ENCODE measurements at places on chromosomes 4 and X. TPM values are rescaled to one million over a fixed set of nuclear protein-coding genes. Genes with fewer than 3 reads are reported as not detected.

DNA sequence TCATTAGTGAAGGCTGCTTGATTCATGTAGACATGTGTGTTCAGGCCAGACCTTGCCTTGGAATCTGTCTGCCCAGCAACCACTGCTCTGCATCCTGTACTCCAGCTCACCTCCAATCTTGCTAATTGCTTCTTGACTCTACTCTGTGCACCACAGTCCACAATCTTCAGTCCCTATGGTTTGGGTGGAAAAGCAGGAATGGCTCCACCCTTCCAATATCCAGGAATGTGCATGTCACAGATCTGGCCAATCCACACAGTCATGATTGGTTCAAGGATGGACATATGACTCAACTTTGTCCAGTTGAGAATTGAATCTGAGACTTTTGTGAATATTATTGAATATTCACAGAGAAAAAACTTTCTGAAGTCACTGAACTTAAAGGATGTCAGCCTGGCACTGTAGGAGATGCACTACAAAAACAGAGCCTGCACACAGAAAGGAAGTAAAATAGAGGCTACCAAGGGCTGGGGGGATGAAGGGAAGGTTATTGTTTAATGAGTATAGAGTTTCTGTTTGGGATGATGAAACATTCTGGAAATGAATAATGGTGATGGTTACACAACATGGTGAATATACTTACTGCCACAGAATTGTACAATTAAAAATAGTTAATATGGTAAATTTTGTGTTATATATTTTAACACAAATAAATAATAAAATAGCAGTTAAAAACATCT is 161.3 kb upstream of the USP38 start:
- no peak overlapping the region for H3K4me3 ChIP-seq
- no peaks in the 10 kb centered on the region for H3K36me3 ChIP-seq
- DNase-seq: no peak

GRCh38 chrX:101745046-101745445 is 85.4 kb upstream of the ARMCX2 start:
- H3K4me3 ChIP-seq: no peak overlapping the region
- H3K27ac ChIP-seq: no peak overlapping the region
- H3K4me1 ChIP-seq: no peaks in the 10 kb centered on the region
- no peaks in the 10 kb centered on the region for H3K36me3 ChIP-seq
- DNase-seq: no peak
- H3K27me3 ChIP-seq: peaks cover 49% of the 10 kb centered on the region

DNA sequence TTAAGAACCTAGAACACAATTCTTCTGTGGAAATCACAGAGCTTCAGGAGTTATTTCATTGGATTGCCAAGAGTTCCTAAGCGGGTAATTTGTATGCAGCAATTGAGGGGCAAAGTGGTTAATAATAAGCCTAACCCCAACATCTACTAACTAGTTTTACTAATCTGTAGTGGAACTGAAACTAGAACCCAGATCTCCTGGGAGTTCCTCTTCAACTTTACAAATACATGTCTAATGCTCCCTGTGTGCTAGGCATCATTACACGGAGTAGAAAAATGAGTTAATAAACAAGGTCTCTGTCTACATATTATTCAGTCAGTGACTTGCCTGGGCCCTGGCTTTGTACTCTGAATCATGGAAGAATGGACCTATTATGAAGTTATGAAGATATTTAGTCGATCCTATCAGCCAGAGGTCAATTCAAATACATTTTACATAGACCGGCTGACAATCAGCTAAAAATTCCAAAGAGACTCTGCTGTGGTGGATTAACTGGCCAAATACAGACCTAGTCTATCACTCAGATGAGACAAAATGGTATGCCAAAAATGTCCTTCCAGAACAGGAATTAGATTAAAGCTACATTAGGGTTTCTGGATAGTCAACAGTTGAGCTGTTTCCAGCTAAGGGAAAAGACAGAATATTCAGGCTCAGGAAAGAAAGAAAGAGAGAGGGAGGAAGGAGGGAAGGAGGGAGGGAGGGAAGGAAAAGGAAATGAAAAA is 326.0 kb downstream of the FBXW7 start:
- no peak overlapping the region for H3K4me3 ChIP-seq
- no peaks in the 10 kb centered on the region for H3K36me3 ChIP-seq
- H3K27me3 ChIP-seq: no peaks in the 10 kb centered on the region
- no peak overlapping the region for H3K27ac ChIP-seq

GRCh38 chrX:119156241-119156640 is 28.6 kb upstream of the KIAA1210 start:
- H3K27me3 ChIP-seq: no peaks in the 10 kb centered on the region
- no peak overlapping the region for H3K4me3 ChIP-seq
- no peaks in the 10 kb centered on the region for H3K36me3 ChIP-seq
- no peak for DNase-seq
- H3K4me1 ChIP-seq: no peaks in the 10 kb centered on the region
- H3K27ac ChIP-seq: no peak overlapping the region

DNA sequence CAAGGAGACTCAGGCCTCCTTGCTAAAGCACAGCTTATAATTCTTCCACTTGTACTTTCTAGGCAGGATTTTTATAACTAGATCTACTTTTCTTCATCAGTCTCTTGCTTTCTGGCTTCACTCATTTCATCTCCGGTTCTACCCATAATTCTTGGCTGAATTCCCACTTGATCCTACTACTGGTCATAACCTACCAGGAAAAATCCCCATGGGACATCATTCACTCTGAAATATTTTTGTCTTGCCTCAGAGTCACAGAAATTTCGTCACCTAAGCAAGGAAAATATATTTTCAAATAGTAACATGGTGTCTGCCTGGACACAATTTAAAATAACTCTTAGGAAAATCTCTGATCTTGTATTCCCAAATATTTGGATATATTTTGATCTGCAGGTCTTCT is 122.3 kb downstream of the TEX13A start:
- no peaks in the 10 kb centered on the region for H3K36me3 ChIP-seq
- no peak overlapping the region for H3K4me3 ChIP-seq
- no peaks in the 10 kb centered on the region for H3K4me1 ChIP-seq
- no peak for DNase-seq
- no peak overlapping the region for H3K27ac ChIP-seq

The TMEM144 gene
- total RNA-seq: 14.7 TPM

The PDZD4 gene
- 0.80 TPM for total RNA-seq

The ADGRG4 gene
- 0.16 TPM for total RNA-seq

The SSX3 gene
- total RNA-seq: not detected

DNA sequence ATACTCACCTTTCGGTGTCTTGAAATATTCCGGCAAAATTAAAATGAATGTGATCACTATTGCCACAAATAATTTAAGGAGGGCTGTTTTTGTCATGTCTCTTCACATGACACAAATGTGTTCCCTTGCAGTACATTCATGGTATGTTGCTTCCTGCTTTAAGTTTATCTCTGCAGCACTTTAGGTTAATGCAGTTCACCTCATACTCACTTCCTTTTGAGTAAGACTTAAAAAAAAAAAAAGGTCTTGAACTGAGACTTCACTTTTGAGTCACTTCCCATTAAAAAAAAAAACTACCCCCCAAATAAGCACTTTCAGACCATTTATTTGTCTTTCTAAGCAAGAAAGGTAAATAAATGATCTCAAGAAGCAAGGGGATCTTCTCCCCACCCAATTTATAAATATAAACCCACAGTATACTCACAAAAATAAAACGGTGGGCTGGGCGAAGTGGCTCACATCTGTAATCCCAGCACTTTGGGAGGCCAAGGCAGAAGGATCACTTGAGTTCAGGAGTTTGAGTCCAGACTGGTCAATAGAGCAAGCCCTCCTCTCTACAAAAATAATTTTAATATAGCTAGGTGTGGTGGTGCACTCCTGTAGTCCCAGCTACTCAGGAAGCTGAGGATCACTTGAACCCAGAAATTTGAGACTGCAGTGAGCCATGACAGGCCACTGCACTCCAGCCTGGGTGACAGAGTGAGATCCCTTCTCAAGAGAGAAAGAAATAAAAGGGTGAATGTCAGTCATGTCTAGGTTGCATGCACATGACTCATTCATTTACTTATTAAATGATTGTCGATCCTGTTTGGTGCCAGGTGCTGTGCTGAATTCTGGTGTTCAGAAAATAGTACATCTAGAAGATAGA is at the start of gene TMEM156:
TMEM156 (minus strand) TSS at position 192 of the 868 bp plus-strand sequence; CDS start at position 96, 96 bp downstream.
- no peak within 1 kb of the TSS for H3K27ac ChIP-seq
- H3K4me1 ChIP-seq: no peaks in the 10 kb centered on the region
- H3K4me3 ChIP-seq: no peak within 1 kb of the TSS
- no peak for DNase-seq
- no peaks in the 10 kb centered on the region for H3K36me3 ChIP-seq

GRCh38 chrX:149275836-149276235 is 229.3 kb downstream of the IDS start:
- H3K27me3 ChIP-seq: no peaks in the 10 kb centered on the region
- no peaks in the 10 kb centered on the region for H3K36me3 ChIP-seq
- H3K27ac ChIP-seq: no peak overlapping the region
- peak; percentile 27 for DNase-seq

DNA sequence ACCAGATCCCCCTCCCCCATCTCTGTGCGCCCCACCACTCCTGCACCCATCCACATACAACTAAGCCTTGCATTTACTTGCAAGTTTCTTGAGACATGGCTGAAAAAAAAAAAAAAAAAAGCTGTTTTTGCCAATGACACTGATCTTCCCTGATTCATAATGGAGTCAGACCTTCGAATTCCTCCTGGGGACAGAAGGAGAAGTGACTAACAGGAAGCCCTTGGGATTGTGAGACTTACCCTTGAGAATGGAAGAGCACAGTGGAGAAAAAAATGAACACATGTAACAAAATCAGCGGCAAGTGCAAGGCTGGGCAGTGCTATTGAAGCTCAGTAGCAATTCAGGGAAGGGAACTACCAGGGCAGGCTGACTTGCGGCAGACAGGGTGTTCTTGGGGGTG is 288.4 kb downstream of the BCOR start:
- no peaks in the 10 kb centered on the region for H3K4me1 ChIP-seq
- peak overlapping the region; percentile 60 for H3K27ac ChIP-seq
- no peak overlapping the region for H3K4me3 ChIP-seq
- no peaks in the 10 kb centered on the region for H3K36me3 ChIP-seq
- H3K27me3 ChIP-seq: peaks cover 60% of the 10 kb centered on the region

- peak overlapping the region; percentile 83 for H3K27ac ChIP-seq
- DNase-seq: no peak
- no peaks in the 10 kb centered on the region for H3K4me1 ChIP-seq
- peak overlapping the region; percentile 89 for H3K4me3 ChIP-seq
- peaks cover 94% of the 10 kb centered on the region for H3K27me3 ChIP-seq
- H3K36me3 ChIP-seq: no peaks in the 10 kb centered on the region
Measured at GRCh38 chrX:40096395-40097091, 1.2 kb downstream of the BCOR start.

DNA sequence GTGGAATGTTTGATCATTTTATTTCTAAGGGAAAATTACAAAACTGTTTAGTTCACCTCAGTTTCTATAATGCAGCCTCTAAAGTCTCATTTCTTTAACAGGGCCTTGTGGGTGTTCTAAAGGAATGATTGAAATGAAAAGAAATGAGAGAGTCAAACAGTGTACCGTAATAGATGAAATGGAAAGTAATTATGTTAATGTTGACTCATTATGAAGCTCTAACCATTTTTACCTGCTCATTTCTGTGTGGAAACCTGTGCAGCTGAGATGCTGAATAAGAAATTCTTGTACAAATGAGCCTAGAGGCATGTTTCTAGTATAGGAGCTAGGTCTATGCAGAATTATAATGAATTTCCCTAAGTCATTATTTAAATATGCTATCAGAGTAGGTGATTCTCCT is 45.2 kb upstream of the RPA4 start:
- H3K27ac ChIP-seq: no peak overlapping the region
- no peaks in the 10 kb centered on the region for H3K4me1 ChIP-seq
- H3K27me3 ChIP-seq: no peaks in the 10 kb centered on the region
- H3K4me3 ChIP-seq: no peak overlapping the region
- H3K36me3 ChIP-seq: no peaks in the 10 kb centered on the region

The TXK gene
- 3.4 TPM for total RNA-seq

GRCh38 chr4:186854256-186854655 is 130.6 kb upstream of the FAT1 start:
- H3K27me3 ChIP-seq: no peaks in the 10 kb centered on the region
- H3K4me1 ChIP-seq: no peaks in the 10 kb centered on the region
- H3K27ac ChIP-seq: no peak overlapping the region
- no peak overlapping the region for H3K4me3 ChIP-seq
- H3K36me3 ChIP-seq: no peaks in the 10 kb centered on the region

The FSTL5 gene
- not detected for total RNA-seq

The ERVMER34-1 gene
- not detected for total RNA-seq

The PLS3 gene
- 64.6 TPM for total RNA-seq

GRCh38 chrX:65127842-65128241 is 151.6 kb upstream of the ZC4H2 start:
- no peaks in the 10 kb centered on the region for H3K36me3 ChIP-seq
- H3K27ac ChIP-seq: no peak overlapping the region
- no peaks in the 10 kb centered on the region for H3K27me3 ChIP-seq
- no peaks in the 10 kb centered on the region for H3K4me1 ChIP-seq
- no peak for DNase-seq

DNA sequence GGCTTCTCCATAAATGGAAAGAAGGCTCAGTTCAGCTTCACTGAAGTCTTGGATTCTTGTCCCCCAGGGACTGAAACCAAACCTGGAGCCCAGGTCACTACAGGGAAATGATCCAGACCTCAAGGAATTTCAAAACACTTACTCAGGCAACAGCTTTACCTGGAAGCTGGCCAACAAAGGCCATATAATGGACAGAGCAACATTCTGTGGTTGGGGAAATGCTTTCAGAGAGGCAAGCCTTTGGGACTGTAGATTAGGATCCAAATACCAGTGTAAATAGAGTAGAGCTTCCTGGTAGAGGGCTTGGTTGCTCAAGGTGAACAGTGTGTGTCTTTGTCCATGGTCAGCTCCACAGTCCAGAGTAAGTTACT is 57.0 kb upstream of the PROM1 start:
- peaks cover 8% of the 10 kb centered on the region for H3K4me1 ChIP-seq
- no peaks in the 10 kb centered on the region for H3K36me3 ChIP-seq
- H3K4me3 ChIP-seq: no peak overlapping the region
- peak; percentile 63 for DNase-seq

GRCh38 chr4:111798840-111799239 is 346.4 kb upstream of the FAM241A start:
- no peak overlapping the region for H3K4me3 ChIP-seq
- no peaks in the 10 kb centered on the region for H3K27me3 ChIP-seq
- DNase-seq: no peak
- no peak overlapping the region for H3K27ac ChIP-seq
- H3K4me1 ChIP-seq: no peaks in the 10 kb centered on the region

The MFSD8 gene
- 50.9 TPM for total RNA-seq

GRCh38 chr4:33316578-33316977 is 2596.4 kb downstream of the PCDH7 start:
- DNase-seq: no peak
- H3K4me3 ChIP-seq: no peak overlapping the region
- no peaks in the 10 kb centered on the region for H3K36me3 ChIP-seq
- H3K27me3 ChIP-seq: no peaks in the 10 kb centered on the region
- H3K4me1 ChIP-seq: no peaks in the 10 kb centered on the region

DNA sequence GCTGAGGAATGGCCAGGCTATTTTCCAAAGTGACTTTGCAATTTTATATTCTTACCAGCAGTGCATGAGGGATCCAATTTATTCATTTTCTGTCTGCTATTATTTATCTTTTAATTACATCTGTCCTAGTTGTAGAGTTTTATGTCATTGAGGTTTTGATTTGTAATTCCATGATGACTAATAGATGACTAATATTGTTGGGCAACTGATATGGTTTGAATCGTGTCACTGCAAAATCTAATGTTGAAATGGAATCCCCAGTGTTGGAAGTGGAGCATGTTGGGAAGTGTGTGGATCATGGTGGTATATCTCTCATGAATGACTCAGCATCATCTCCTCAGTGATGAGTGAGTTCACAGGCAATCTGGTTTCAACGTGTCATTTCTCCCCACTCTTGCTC is 201.5 kb downstream of the TBX22 start:
- no peaks in the 10 kb centered on the region for H3K27me3 ChIP-seq
- no peak overlapping the region for H3K27ac ChIP-seq
- no peak for DNase-seq
- H3K36me3 ChIP-seq: no peaks in the 10 kb centered on the region
- H3K4me3 ChIP-seq: no peak overlapping the region

The EDNRA gene
- 2.6 TPM for total RNA-seq

All from breast epithelium (tissue), 4 donors.